ENCODE measurements at places on chromosomes 7 and 10. TPM values are rescaled to one million over a fixed set of nuclear protein-coding genes. Genes with fewer than 3 reads are reported as not detected.

- DNase-seq: no peak
Observed at GRCh38 chr10:95864906-95865813, 42.6 kb upstream of the CC2D2B start.

DNA sequence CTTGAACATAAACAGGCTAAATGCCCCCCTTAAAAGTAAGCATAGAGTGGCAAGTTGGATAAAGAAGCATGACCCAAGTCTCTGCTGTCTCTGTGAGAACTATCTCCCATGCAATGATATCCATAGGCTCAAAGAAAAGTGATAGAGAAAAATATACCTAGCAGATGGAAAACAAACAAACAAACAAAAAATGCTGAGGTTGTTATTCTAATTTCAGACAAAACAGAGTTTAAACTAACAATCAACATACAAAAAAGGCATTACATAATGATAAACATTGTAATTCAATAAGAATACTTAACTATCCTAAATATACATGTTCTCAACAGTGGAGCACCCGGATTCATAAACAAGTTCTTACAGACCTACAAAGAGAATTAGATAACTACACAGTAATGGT is 626.2 kb upstream of the CNTNAP2 start:
- DNase-seq: no peak

- no peak for DNase-seq
Observed at GRCh38 chr7:158009886-158010285, 577.7 kb downstream of the PTPRN2 start.

CPA4 gene
- polyA plus RNA-seq: 0.50 TPM

ZC3HAV1L gene
- polyA plus RNA-seq: 20.4 TPM

Measured in right renal cortex interstitium (tissue), 3 donors.